Vagina (tissue), 2 donors: ENCODE measurements at places on chromosomes 2 and 18. TPM values are rescaled to one million over a fixed set of nuclear protein-coding genes. Genes with fewer than 3 reads are reported as not detected.

Gene STRADB
- 9.6 TPM for total RNA-seq

Gene VIT
- 56.5 TPM for total RNA-seq

Gene STPG4
- total RNA-seq, result 2.9 TPM

Gene NLRC4
- 0.74 TPM for total RNA-seq

Gene BBS5
- 4.7 TPM for total RNA-seq
